ENCODE measurements at places on chromosomes 2 and 18.

- DNase-seq: peak; percentile 33
These were observed at the start of gene DCTN1 for GRCh38 chr2:74379851-74380789. Gene DCTN1 (minus strand): TSS chr2:74380311. CDS start chr2:74380037, 274 bp downstream.

GRCh38 chr2:224111576-224111975 is 72.5 kb upstream of the SERPINE2 start:
- DNase-seq: no peak

- peak; percentile 54 for DNase-seq
These were observed 820 bp upstream of the SH3BP4 start for GRCh38 chr2:234950730-234951663.

DNA sequence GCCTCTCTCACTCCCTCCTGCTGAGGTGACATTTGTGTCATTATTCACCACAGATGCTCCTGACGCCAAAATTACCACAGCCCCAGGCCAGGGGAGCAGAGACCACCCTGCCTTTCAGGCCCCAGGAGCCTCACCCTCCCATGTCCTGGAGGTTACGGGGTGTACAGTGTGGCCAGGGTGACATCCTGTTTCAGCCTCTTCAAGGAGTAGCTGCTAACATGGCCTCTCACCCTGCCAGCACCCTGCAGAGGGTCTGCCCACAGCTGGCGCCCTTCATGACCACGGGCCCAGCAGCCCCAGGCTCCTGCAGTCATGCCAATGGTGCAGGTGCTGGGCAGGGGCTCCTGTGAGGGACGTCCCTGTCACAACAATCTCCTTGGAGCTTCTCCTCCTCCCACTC is 92.6 kb downstream of the SMIM21 start:
- no peak for DNase-seq

DNA sequence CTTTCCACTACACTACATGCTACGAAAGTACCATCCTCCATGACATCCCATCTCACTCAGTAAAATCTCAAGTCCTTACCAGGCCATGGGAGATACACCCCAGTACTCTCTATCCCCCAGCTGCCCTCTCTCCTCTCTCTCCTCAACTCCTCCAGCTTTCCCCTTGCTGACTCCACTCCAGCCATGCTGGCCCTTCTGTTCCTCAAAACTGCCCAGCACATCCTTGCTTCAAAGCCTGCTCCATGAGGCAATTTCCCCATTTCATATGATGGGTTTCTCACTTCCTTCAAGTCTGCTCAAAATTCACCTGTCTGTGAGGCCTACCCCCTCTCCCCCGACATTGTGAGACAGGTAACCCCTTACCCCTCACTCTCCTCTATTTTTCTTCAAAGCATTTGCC is 8.6 kb downstream of the CHN1 start:
- DNase-seq: no peak

GRCh38 chr2:179596018-179596417 is 265.4 kb downstream of the ZNF385B start:
- no peak for DNase-seq

GRCh38 chr2:215760557-215760956 is 252.8 kb downstream of the MREG start:
- no peak for DNase-seq
